ENCODE measurements at places on chromosomes 11 and 22. TPM values are rescaled to one million over a fixed set of nuclear protein-coding genes. Genes with fewer than 3 reads are reported as not detected.
A peak's percentile ranks its signal among the peaks of the same experiment; 100 is the strongest.

Gene C11orf16
- total RNA-seq, result not detected

Gene BDNF
- total RNA-seq, result 2.9 TPM

DNA sequence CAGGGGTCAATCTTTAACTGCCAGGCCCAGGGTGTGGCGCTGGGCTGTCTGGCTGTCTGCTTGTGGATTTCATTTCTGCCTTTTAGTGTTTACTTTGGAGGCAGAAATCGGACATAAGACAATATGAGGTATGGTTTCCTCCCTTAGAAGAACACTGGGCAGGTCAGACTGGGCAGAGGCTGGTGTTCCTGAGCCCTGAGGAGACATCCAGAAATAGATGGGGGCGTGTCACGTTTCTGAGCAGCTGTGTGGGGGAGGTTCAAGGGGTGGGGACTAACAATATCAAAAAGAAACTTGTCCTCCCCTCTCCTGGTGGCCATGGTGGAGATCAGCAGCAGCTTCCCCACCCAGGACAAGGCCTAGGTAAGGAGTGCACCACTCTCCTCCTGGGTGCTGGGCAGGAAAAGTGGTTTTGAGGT is at the start of gene ART1:
Gene ART1, plus strand, starts transcription at position 312 of the 419 bp plus-strand sequence. CDS start 14,086 bp downstream, outside the sequence.
- no peak for DNase-seq

DNA sequence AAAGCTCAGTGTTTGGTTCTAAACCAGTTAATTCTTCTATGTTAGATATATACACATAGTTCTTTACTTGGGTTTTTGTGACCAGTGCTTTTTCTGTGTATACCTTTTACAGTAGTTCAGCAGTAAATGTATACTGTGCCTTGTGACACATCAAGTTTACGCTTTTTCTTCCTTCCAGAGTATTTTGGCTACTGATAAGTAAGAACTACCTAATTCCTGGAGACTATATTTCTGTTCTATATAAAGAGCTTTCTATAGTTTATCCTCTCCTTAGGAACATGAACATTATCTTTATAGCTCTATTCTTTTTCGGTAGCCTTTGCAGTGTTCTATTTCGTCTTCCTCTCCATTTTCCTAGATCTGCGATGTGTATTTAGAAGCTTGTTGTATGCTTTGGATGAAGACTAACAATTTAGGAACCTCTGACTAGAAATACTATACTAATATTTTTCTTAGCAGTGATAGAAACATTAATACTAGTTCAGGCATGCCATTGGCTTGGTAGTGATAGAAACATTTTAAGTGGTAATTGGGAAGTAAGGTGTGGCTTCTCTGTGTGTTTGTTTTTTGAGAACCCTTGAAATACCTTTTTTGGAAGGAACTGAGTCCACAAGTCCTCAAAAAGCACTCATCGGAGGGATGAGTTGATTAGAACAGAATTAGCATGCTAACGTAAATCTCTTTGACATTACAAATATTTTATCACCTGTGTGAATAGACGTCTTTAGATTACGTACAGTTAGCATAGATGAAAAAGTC is 74.6 kb downstream of the ARHGEF12 start:
- DNase-seq, result no peak

DNA sequence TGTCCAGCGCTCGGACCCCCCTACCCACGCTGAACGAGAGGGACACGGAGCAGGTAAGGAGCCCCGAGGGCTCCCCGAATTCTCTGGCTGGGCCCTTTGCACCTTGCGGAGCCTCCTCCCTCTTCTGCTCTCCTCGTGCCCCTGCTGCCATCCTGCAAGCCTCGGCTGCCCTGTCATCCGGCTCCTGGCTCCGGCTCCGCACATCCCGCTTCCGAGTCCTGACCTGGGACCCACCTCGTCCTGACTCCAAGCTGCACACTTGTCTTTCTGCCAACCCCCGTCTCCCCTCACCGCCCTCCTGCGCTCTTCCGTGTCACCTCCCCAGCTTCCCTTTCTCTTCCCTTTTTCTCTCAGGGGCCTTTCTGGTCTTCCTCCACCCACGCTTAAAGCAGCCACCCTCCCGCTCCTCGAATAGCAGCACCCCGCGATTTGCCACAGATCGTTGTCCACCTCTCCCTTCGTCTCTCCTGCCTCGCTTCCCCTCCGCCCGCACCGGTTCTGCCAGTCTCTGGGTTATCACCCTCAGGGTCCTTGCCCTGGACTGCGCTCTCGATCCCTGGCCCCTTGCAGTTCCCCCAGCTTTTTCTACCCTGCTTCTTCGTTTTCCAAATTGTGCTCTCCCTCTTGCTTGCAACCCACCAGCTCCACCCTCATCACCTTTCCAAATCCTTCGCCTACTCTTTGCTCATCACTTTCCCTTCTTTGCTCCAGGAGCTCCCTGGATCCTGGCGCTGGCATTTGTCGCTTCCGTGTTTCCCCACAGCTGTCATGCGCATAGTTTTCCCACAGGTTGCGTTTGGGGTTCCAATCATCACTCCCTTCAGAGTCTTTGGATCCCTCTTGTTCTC is 822 bp downstream of the MARK2 start:
- peak; percentile 81 for DNase-seq
